ENCODE measurements at places on chromosomes 4 and X.

DNA sequence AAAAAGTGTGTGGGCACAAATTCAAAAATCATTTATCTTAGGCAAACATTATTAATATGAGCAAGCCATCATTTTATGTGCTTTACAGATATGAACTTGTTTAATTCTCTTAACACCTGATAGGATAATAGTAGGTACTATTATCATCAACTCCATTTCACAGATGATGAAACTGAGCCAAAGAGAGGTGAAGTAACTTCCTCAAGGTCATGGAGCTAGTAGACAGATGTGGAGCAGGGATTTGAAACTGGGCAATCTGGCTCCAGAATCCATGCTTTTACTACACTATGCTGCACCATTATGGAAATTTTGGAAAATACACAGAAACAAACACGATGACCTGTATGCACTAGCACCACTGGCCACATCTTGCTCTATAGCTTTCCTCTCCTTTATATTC is 1.0 kb upstream of the PIN4 start:
- no peak for DNase-seq

- DNase-seq = no peak
Observed at GRCh38 chrX:11698702-11699101, 33.0 kb upstream of the ARHGAP6 start.

DNA sequence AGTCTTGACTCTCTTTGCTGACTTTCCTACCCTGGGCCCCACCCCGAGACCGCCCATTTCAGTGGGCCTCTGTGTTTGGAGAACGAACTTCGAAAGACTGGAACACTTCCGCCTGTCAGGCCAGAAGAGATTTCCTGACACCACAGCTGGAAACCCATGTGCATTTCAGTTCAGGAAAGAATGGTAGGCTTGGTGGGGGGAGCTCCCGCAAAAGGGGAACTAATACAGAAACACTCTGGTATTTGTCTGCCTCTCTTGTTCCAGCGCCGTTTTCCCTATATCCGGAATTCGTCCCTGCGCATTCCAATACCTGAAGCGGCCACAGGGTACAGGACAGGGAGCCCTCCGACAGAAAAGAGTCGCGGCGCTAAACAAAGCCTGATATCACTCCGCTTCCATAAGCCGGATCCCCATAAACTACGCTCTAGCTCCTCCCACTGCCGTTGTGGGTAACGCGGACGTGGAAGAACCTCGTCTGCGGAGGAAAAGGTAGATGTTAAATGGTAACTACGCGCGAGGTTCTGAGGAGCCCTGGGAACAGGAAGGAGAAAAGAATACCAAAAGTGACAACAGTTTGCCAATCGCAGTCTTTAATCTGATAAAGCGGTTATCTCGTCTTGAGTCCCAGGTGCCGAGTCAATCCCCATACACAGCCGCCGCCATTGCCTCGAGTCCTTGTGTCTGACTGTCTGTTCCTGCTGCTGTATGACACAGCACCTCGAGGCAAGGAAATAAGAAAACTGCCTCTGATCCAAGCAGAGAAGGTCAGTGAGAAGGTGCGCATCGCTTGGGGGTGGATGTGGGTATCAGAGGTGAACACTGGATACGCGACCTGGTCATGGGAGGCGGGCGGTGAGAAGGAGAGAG is at the start of gene ARMCX5:
ARMCX5 (plus strand) TSS at position 432 of the 867 bp plus-strand sequence. CDS start 2,627 bp downstream, outside the sequence.
- peak; percentile 85 for DNase-seq

GRCh38 chr4:158964114-158964727 is 138.7 kb upstream of the RAPGEF2 start:
- DNase-seq = no peak

GRCh38 chrX:16848541-16848940 is 21.6 kb downstream of the RBBP7 start:
- DNase-seq = no peak

DNA sequence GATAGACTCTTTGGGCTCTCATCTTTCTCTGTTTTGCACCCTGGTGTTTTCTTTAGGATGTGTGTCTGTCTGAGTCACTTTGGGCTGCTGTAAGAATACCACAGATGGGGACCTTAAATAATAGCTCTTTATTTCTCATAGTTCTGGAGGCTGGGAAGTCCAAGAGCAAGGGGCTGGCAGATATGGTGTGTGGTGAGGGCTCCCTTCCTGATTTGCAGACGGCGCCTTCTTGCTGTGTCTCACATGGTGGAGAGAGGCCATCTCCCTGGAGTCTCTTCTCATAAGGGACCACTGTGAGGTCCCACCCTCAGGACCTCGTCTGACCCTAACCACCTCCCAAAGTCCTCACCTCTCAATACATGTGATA is 93.7 kb upstream of the ADRA2C start:
- DNase-seq = no peak

- no peak for DNase-seq
Observed at GRCh38 chr4:78904143-78904542, 35.1 kb downstream of the PAQR3 start.

- no peak for DNase-seq
Observed at GRCh38 chrX:2967584-2967983, 38.4 kb upstream of the ARSD start.

- no peak for DNase-seq
Observed at GRCh38 chr4:137509855-137510282, 22.4 kb downstream of the PCDH18 start.

- no peak for DNase-seq
Observed at GRCh38 chrX:44099366-44099765, 126.2 kb upstream of the NDP start.

DNA sequence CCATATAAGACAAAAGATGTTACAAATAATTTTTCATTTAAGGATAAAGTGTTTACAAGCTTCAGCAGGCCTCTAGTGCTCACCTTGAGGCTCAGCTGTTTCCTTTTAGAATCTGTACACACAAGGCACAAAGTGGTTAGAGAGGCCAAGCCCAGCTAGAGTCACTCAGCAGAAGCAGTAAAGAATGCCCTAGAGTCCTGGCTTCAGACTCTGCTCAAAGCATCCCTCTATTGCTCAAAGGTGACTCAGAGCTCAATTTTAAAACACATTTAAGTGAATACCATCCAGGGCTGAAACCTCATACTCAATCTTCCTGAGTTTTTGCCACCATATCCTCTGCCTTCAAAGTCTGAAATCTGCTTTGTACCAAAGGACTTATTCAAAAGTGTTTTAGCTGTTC is 22.6 kb upstream of the PHF8 start:
- DNase-seq = peak; percentile 36

GRCh38 chrX:154092371-154092770 is 5.1 kb downstream of the MECP2 start:
- DNase-seq = no peak

DNA sequence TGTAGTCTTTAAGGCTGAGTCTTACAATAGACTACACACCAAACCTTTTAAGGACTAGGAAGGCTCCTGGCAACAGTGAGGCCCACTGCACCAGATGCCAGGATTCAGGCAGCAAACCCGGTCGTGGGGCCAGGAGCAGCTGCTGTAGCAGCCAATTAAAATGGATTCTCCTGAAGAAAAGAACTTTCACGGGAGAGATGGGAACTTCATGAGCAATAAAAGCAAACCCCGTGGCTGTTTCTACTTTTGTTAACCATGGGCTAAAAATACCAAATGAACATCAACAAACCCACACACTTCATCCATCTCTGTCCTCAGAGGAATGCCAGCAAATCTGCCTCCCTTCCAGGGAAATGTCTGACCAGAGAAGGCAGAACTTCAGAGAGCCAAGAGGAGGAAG is 101.4 kb downstream of the BTC start:
- no peak for DNase-seq

DNA sequence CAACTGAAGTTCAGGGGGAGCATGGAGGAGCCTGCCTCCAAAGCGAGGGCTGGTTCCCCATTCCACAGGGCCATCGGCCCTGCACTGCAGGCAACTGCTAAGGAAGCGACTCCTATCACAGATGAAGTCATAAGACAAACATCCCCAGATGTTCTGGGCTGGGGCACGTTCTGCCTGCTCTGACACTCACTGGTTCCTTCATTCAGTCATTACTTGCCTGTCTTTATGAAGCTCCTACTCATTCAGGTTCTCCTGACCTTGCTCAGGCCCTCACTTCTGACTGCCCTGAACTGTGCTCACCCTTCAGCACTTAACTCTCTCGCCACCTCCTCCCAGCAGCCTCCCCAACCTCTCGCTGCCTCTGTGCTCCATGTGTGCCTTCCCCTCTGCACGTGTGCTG is 2.5 kb upstream of the SLC2A9 start:
- DNase-seq = no peak

DNA sequence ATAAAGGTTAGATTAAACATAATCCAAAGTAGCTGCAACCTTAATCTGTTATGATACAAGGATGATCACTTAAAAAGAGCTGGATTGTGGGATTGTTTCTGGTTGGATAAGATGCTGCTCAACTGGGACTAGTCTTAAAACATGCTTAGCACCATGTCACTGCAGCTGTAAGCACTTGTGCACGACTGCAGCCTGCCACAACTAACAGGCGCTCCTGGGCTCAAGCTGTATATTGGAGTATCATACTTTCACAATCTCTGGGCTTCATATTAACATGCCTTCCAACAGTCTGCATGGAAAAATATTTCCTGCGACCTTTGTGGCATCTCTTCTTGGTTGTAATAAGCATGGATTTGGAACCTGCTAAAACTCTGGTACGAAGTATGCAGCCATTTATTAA is 493.0 kb upstream of the PITX2 start:
- DNase-seq = no peak

DNA sequence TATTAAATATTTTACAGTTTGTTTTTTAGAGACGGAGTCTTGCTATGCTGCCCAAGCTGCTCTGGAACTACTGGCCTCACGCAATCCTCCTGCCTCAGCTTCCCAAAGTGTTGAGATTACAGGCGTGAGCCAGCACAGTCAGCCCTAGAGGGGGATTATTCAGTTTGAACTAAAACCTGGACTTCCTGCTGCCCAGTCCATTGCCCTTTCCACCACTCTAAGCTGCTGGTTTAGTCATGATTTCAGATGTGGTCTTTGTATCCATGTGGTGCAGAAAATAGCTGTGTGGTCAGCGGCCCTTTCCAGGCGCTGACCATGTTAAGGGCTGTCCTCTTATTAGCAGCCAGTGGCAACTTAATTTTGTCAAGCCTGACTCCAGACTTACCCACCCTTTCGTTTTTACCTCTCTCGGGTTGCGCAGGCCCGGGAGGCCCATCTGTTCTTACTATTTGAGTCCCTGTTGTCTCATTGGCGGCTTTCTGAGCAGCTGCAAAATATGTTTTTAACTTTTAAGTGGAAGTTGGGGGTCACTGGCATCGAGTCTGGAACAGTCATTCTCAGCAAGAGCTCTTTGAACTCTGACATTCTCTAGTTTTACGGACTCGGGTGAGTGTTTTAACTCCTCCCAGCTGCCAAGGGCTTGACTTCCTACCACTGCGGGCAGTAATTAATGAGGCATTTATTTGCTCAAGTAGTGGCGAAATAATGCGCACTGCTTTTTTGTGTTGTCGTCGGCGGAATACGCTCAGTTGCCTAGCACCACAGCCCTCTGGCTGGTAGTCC is 773 bp upstream of the VMA21 start:
- peak; percentile 31 for DNase-seq

GRCh38 chrX:132033166-132033565 is 10.1 kb downstream of the STK26 start:
- no peak for DNase-seq

GRCh38 chr4:36317721-36318120 is 36.3 kb downstream of the DTHD1 start:
- DNase-seq = peak; percentile 17

All from fibroblast of upper back skin (primary cell).